ENCODE measurements at places on chromosomes 5 and 9.
A peak's percentile ranks its signal among the peaks of the same experiment; 100 is the strongest.

GRCh38 chr9:104941597-104941996, 13.6 kb upstream of the ABCA1 start:
- DNase-seq = no peak

GRCh38 chr5:138625134-138625533, 49.9 kb upstream of the HSPA9 start:
- DNase-seq = no peak

- no peak for DNase-seq
These were observed 236.2 kb upstream of the ADRA1B start for GRCh38 chr5:159680095-159680494.

DNA sequence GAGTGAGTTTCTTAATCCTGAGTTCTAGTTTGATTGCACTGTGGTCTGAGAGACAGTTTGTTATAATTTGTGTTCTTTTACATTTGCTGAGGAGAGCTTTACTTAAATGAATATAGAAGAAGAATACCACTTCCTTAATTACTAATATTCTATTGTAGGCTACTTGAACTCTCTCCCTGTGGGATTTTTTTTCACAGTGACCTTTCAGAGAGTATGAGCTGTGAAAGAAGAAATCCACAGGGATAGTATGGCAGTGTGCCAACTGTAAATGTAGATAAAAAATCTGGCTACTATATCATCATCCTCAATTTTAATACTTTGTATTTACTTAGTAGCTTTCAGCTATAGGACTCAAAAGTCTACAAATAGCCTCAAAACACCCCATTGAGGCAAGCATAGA, 67.3 kb downstream of the COMMD10 start:
- DNase-seq = no peak

DNA sequence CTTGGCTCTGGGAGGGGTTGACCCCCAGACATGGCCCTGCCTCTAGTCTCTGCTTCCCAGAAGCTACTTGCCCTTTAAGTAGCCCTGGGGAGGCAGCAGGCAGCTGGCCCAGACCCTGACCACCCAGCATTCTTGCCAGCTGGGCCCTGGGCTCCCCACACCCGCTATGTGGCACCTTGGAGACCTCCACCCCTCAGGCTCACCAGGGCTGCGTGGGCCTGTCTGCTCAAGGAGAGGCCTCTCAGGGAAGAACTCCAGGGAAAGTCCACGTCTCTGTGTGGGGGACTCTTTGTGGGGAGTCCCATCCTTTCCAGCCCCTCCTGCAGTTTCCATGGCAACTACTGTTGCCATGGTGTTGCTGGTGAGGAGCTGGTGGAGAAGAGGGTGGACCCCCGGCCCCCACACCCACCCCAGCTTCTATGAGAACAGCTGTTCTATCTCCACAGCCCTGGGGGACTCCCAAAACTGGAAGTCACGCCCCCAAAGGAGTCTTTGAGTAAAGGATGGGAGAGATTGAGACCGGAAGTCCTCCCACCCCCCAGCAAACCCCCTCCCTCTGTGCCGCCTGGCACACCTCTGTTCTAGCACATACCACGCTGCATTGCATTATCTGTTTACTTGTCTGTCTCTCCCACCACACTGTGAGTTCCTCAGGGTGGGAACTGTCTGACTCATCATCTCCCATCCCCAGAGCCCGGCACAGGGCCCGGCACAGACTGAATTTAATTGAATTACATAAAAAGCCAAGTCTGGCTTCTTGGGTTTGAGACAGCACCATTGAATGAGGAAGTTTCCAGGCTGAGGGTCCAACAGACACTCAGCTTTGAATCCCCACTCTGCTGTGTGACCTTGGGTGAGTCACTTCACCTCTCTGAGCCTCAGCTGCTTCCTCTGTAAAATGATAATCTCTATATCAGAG, 12.6 kb downstream of the DNM1 start:
- DNase-seq = no peak

- no peak for DNase-seq
These were observed 71.8 kb downstream of the RAPGEF1 start for GRCh38 chr9:131668057-131668438.

DNA sequence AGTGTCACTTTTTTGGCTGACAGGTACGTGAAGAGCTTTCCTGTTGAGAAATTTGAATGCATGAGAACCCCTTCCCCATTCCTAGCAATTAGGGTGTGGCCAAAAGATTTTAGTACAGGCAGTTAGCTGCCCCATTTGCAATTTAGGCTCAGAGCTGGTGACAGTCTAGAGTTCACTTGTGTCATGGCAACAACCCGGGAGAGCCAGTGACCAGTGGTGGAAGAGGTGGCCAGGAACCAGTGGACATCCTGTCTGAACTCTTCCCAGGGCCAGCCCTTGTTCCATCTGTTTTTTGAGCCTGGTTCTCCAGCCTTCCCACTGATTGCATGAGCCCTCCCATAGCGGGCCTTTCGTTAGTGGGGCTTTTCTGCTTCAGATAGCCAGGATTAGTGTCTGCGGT, 2.5 kb upstream of the NEUROG1 start:
- no peak for DNase-seq

DNA sequence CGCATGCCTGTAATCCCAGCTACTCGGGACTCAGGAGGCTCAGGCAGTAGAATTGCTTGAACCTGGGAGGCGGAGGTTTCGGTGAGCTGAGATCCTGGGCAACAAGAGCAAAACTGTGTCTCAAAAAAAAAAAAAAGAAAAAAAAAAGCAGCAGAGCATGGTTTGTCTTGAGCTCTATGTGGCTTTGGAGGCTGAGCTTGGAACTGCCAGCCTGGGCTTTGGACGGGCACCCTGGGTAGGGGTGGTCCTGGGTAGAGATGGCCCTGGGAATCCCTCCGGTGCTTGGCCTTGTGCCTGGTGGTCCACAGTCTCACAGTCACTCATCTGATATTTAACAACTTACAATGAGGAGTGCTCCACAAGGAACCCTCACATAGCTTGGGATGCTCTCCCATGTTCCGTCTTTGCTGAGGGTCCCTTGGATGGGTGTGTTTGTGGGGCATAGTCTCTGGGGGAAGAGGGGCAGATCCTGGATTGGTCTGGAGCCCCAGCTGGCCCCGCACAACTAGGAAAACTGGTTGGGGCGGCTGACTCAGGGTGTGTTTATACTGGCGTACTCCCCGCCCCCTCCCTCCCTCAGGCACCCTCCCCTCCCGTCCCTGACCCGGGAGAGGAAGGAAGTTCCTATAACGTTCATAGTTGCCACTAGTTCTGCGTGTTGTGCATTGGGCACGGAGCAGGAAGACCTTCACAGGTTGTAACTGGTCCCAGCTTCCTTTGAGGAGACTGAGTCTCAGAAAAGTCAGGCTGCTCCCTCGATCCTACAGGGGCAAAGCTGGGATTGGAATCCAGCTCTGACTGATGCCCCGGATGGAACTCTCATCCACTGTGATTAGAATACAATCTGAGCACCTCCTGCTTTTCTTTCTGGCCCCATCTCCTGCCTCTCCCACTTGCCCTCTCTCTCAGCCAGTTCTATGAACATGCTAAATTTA, 11.2 kb downstream of the IER5L start:
- DNase-seq = peak; percentile 74

- no peak for DNase-seq
These were observed 29.3 kb downstream of the CYFIP2 start for GRCh38 chr5:157295247-157295646.

GRCh38 chr5:179154991-179155955, 95.1 kb downstream of the ZNF354C start:
- no peak for DNase-seq

- no peak for DNase-seq
These were observed 29.2 kb upstream of the PANK3 start for GRCh38 chr5:168608386-168608785.

DNA sequence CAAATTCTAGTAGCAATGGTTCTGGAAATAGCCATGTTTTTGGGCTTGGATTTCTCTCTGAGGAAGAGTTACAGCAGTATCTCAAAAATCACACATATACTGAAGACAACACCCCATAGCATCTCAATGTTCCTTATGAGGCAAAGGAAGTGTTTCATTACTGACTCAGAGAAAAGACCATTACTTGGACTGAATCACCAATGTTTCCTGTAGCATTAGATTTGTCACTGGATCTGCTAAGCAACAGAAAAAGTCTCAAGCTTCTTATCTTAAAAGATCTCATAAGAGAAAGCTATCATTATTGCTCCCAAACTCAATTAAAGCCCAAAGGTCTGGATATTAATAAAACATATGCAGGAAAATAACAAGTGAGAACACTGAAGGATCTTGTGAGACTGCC, 272.4 kb downstream of the ADAMTS6 start:
- no peak for DNase-seq

DNA sequence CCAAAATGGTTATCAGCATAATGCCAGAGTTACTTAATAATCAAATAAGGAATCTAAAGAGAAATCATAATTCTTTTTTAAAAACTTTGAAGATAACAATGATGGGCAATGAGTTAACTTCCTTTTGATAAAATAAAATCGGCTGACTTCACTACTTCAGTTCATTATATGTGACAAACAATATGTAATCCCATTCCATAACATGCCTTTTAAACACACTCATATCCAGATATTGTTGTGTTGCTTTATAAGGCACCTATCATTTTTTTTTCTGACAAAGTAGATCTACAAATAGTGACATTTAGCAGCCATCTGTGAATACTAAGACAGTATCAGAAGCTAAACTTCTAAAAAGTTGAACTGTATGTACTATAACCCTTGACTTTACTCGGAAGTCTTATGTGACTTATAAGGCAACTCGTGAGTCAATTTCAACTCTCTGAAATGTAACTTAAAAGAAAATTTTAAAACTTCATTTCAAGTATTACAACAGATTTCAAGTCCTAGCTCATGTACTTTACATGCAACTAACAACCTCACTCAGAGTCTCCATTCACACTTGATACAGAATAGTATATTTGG, 7.5 kb downstream of the ADAMTS6 start:
- no peak for DNase-seq

DNA sequence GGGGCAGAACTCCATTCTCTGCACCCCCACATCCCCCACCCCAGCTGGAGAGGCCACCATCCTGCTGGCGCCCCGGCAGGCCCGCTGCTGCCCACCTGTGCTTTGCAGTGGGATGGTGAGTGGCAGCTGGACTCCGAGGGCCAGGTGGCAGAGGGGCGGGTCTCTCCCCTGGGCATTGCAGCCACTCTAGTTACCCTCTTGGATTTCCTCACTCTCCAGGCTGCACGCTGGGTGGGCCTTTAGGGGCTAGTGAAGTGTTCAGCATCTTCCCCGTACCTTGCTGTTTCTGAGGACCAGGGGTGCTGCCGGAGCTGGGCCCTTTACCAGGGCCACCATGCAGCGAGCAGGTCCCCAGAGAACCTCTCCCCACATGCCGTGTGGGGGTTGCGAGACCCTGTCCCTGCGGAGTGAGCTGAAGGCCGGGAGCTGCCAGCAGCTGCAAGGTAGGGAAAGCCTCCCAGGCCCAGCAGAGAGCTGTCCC, 88.4 kb upstream of the SH3PXD2B start:
- DNase-seq = no peak

DNA sequence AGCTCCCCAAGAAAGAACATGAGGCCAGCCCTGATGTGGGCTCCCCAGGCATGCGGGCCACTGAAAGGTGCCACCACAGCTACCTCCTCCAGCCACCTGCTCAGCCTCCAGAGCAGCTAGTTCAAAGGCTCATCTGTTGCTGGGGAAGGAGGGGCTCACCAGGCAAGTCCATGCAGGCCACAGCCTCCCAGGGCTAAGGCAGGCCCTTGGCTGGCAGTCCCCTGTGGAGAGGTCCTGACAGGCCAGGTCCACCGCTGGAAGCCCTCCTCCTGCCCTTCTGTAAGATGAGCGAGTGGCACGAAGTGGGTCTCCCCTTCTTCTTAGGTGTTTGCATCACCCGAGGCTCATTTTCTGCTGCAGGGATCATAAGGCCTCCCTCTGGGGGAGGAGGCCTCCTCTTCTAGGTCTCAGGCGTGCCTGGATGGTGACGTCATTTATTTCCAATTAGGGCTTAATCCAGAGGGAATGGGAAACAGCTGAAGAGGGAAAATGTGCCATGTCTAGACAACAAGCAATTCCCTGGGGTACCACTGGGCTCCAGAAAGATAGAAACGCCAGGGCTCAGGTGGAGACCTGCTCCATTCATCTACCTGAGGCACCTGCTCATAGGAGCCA, 91.6 kb downstream of the CFAP90 start:
- DNase-seq = peak; percentile 42

DNA sequence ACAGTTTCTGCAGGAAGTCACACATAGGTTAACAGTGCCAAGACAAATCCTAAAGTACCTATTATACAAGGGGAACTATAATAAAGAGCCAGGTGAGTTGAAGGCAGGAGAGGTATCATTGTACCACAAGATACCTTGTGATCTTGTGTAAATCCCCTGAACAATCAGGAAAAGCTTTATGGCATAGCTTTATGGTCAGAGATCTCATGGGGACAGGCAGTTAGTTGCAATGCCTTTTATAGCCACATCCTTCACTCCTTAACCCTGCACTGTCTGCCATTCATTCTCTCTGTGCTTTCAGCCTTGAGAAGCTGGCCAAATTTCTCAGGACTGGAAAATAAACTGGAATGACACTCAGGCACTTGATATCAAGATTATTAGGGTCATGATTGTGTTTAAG, 97.0 kb downstream of the GHR start:
- no peak for DNase-seq

GRCh38 chr9:122265149-122265915, 650 bp downstream of the MRRF start:
- DNase-seq = no peak

DNA sequence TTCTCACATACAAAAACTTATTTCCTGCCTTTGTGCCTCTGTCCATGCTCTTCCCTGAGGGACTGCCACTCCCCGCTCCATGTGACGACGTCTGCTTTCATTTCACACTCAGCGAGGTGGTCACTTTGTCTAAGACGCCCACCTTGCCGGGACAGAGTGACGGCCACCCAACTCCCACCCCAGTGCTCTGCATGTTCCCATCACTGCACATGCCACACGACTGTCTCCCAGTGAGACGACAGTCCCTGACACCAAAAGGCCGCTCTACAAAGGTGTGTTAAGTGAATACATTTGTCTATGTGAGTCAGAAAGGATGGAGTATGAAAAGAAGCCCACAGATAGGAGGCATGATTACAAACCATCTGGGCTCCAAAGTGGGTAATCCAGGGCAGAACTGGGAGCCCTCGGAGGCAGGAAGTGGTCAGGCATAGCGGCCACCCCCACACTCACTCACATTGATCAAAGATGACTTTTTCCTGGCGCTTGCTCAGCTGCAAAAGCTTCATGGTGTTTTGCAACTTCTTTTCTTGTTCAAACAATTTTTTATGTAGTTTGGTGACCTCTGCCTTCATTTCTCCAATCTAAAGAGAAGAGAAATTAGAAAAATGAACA, 185.8 kb downstream of the CDK5RAP2 start:
- DNase-seq = no peak

All from NCI-H526 (cell line).